ENCODE measurements at places on chromosomes 6 and 20.
A peak's percentile ranks its signal among the peaks of the same experiment; 100 is the strongest.

DNA sequence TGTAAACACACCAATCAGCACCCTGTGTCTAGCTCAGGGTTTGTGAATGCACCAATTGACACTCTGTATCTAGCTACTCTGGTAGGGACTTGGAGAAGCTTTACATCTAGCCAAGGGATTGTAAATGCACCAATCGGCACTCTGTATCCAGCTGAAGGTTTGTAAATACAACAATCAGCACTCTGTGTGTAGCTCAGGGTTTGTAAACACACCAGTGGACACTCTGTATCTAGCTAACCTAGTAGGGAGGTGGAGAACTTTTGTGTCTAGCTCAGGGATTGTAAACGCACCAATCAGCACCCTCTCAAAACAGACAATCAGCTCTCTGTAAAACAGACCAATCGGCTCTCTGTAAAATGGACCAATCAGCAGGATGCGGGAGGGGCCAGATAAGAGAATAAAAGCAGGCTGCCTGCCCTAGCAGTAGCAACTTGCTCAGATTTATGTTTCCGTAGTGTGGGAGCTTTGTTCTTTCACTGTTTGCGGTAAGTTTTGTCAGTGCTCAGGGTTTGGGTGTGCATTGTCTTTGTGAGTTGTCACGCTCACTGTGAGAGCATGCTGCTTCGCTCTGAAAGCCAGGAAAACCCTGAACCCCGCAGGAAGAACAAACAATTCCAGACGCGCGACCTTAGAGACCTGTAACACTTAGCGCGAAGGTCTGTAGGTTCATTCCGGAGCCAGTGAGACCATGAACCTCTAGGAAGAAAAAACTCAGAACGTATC is 37.0 kb downstream of the RIOK1 start:
- DNase-seq: no peak

- no peak for DNase-seq
Observed at GRCh38 chr20:37919389-37920040, 16.6 kb downstream of the VSTM2L start.

DNA sequence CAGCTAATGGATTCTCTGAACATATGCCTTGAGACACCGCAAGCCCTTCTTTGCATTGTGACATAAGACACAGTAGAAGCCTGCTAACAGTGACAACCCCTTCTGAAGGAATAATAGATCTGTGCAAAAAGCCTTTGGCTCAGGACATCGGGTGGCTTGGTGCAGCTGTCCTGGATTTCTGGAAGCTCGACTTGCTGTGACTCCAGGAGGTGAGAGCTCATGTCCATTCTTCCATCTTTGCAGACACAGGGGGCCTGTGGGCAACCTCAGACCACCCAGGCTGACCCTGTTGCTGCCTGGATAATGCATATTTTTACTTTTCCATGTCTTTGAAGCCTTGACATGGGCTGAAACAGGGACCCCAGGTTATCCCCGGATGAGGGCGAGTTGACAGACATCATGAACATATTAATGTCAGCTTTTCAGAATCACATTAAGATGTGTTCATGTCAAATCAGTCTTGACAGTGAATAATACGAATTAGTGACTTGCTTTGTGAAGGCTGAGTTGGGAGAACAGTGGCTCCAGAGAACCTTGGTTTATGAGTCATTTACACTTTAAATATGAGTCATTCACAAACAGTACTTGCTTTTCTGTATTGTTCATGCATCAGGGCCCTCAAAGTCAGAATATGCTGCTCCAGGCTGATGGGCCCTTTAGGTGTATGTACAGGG is 66.8 kb upstream of the IYD start:
- DNase-seq: no peak

DNA sequence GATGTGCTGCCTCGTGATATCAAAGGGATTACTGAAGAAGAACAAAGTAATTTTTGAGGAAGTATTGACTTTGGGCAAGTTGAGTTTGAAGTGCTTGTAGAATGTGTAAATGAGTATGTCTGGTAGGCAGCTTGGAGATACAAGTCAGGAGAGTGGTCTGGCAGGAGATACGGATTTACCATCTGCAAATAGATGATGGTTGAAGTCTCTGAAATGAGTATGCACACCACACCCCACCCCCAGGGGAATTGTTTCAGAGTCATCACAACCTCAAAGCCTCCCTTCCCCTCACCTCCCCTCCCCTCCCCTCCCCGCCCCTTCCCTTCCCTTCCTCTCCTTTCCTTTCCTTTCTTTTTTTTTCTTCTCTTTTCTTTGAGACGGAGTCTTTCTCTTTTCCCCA is 16.4 kb upstream of the MCUR1 start:
- DNase-seq: no peak

- DNase-seq: no peak
Observed at GRCh38 chr6:115909923-115910546, 150.7 kb downstream of the FRK start.

DNA sequence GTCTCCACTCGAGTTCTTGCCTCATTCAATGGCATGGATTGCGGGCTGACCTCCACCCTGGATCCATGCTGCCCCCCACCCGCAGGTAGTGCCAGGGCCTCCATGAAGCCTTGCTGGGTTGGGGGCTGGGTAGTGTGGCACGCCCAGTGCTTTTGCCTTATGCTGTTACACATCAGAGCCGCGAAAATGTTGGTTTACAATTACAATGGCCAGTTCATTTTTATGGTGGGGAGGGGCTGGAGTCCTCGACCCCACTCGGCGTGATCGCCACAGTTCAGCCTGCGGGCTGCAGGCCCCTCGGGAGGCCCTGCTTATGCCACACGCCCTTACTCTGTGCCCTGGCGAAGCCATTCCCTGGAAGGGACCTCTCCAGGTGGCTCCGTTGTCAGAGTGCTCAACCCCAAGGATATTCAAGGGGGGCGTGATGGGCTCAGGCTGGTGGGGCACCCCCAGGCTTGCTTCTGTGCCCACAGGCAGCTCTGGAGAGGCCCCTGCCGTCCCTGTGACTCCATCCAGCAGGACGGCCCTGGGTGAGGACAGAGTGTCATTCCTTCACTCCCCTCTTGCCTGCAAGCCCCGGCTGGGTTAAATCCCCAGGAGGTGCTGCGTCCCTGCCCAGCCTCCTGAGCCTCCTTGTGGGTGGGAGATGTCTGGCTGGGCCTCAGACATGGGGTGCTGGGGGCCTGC is 14.8 kb downstream of the ITPA start:
- no peak for DNase-seq

DNA sequence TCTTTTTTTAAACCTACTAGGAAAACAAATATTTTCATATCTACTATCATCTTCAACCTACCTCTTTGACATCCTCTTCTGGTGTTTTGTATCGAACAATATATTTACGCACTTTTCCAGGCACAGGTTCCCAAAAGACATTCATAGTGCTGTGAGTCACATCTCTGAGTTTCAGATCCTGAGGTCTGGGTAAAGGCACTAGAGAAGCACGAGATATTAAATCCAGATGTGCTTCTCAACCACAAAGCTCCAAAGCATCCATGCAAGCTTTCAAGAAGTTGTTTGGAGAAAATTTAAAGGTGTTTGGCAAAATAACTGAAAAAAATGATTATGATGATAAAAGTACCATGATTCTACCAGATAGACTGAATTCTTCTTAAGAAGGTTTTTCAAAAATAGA is 62.7 kb downstream of the COL12A1 start:
- DNase-seq: no peak

DNA sequence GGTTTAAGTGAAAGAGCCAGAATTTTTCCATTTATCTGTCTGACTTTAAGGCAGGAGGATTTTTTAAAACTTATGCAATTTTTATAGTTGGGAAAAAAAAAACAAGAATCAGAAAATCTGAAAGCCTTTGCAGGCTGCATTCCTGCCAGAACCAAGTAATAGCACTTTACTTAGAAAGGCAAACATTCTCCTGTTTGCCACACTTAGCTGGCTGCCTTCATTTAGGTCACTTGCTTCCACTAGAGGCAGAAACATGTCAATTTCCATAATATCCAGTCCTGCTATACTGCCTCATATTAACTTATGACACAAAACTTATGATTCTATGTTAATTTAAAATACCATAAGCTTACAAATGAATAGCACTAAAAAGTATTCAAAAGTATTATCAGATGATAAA is 425.8 kb downstream of the FRK start:
- DNase-seq: no peak

- DNase-seq: no peak
Observed at GRCh38 chr20:12677925-12678324, 330.8 kb upstream of the SPTLC3 start.

DNA sequence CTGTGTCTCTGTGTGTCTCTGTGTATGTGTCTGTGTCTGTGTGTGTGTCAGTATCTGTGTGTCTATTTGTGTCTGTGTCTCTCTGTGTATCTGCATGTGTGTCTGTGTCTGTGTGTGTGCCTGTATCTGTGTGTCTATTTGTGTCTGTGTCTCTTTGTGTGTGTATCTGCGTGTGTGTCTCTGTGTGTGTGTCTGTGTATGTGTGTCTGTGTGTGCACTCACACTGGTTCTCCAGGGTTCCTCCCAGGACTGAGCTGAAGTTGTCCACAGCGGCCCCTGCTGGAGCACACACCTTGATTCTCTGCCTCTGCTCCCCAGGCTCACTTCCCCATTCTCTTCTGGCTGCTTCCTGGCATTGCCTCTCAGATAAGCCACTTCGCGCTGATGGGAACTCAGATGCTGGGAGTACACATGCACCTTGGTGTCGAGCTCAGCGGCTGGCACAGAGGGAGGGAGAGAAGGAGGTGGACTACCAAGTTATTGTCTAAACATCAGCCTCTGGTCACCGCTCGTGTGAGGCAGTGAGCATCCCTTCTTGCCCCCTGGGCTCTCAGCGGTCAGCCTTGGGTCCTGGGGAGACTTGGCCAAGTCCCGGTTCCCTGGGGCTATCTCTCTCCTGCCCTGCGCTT is 104.9 kb upstream of the NXT1 start:
- no peak for DNase-seq

GRCh38 chr6:152206072-152206818 is 398.8 kb downstream of the ESR1 start:
- no peak for DNase-seq

DNA sequence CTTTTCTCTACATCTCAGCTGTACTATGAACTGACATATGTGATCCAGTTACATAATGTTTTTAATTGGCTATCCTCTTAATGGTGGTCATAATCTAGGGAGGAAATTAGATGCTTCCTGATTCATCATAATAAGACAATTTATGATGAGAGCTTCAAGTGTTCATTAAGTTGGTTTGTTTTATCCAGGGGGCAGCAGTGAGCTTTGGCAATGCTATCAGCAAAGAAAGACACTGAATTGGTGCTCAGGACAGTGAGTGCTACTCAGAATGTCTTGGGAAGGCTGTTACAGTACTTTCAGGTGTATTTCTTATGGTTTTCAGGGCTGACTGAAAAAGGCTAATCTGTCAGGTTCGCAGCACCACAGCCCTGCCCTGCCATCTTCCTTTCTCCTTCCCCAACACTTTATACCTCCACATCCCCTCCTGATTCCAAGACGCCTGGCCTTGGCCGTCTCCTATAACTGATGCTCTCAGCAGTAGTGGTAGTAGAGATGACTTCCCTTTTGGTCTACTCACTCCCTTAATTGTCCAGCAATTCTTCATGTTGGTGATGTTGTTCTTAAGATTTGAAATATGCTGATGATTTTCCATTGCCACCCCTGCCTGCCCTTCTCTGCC is 67.0 kb upstream of the TNFAIP3 start:
- peak; percentile 75 for DNase-seq

- no peak for DNase-seq
Observed at GRCh38 chr6:14228571-14228970, 111.0 kb downstream of the CD83 start.

DNA sequence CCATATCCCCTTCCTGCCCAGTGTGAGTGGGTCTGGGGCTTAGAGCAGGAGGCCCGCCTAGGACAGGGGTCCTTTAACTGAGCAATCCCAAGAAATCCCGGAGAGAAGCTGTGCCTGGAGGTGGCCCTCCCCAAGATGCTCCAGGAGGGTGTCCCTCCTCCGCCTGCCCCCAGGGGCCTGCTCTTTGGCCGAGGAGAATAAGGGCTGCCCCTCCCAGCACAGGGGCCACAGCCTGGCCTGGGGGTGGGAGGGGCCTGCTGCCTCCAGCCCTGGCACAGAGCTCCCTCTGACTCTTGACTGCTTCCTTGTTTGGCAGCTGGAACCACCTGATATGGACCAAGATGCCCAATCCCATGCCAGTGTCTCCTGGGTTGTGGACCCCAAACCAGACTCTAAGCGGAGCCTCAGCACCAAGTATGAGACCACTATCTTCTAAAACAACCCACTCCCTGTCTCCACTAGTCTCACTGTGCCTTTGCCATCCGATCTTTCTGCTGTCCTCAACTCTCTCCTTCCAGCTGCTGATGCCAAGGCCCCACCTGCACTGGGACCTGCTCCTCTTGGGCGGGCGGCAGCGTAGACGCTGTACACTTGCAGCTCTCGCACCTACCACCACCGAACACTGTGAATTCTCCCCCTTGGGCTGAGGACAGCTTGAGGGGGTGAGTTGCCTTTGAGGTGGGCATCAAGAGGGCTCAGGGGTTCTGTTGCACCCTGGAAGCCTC is 54.3 kb downstream of the TCP11 start:
- no peak for DNase-seq

DNA sequence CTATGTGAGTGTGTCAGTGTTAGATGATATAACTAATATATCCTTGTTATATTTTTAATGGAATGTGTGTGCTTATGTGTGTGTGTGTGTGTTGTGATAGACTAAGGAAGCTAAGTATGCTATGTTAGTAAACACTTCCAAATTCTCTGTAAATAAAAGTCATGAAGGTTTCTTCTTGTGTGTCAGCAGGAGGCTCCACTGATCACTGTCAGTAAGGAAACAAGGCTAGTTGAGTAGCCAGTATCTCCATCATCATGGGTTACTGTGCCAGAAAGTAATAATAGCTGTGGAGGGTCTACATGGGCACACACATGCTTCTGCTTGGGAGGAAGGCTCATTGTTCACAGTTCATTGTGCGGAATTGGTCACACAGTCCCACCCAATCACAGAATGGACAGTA is 302.8 kb upstream of the RNF217 start:
- DNase-seq: no peak

GRCh38 chr6:16183187-16183664 is 54.3 kb downstream of the MYLIP start:
- no peak for DNase-seq

- no peak for DNase-seq
Observed at GRCh38 chr6:135901774-135902524, 50.4 kb downstream of the PDE7B start.

DNA sequence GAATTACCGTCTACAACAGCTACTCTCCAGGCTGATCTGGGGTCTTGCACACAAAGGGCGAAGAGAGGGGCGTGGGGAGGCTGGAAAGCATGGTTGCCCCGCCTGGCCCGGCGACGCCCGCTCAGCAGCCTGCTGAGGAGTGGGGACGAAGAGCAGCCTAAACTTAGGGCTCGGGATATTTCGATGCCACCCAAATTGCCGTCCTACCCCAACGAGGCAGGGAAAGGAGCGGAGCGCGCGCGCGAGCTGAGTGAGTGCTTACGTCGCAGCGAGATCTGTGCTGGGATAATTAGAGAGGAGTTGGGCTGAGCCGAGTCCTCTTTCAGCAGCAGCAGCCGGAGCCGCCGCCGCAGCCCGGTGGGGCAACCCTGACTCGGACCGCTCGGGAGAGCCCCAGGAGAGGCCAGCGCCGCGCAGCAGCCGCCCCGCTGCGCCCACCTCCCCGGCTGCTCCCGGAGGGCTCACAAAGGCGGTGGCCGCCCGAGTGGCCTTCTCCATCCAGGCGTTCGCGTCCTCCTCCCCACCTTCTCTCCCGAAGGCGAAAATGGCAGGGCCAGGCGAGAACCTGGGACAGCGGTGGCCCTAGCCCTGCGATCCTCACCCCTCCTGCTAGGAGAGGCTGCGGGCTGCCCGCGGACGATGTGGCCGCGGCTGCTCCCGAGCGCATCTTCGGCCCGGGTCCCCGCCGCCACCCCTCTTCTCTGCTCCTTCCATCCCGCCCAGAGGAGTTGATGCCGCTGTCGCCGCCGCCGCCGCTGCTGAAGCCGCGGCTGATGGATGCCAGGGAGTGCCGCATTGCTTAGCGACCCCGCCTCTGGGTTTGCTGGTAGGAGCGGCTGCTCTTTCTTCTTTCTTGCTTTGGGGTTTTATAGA is at the start of gene CLVS2:
Gene CLVS2, plus strand, starts transcription at position 315 of the 873 bp plus-strand sequence. CDS start 1,543 bp downstream, outside the sequence.
- no peak for DNase-seq
